ENCODE measurements at places on chromosomes 16 and 17. TPM values are rescaled to one million over a fixed set of nuclear protein-coding genes. Genes with fewer than 3 reads are reported as not detected.

The METRNL gene
- 89.3 TPM for total RNA-seq

The GNGT2 gene
- 1.6 TPM for total RNA-seq

The KRT36 gene
- 0.22 TPM for total RNA-seq

The OTOP2 gene
- not detected for total RNA-seq

The FGF11 gene
- total RNA-seq: 0.17 TPM

The TNK1 gene
- total RNA-seq: 2.3 TPM

The PIMREG gene
- total RNA-seq: 4.0 TPM

The PIRT gene
- not detected for total RNA-seq

The CDC42EP4 gene
- 5.4 TPM for total RNA-seq

The STH gene
- not detected for total RNA-seq
